ENCODE measurements at places on chromosomes 6 and 20.

- no peak for DNase-seq
Measured at GRCh38 chr6:40165036-40165709, 230.9 kb upstream of the MOCS1 start.

GRCh38 chr6:169665289-169665688, 36.5 kb downstream of the WDR27 start:
- no peak for DNase-seq

DNA sequence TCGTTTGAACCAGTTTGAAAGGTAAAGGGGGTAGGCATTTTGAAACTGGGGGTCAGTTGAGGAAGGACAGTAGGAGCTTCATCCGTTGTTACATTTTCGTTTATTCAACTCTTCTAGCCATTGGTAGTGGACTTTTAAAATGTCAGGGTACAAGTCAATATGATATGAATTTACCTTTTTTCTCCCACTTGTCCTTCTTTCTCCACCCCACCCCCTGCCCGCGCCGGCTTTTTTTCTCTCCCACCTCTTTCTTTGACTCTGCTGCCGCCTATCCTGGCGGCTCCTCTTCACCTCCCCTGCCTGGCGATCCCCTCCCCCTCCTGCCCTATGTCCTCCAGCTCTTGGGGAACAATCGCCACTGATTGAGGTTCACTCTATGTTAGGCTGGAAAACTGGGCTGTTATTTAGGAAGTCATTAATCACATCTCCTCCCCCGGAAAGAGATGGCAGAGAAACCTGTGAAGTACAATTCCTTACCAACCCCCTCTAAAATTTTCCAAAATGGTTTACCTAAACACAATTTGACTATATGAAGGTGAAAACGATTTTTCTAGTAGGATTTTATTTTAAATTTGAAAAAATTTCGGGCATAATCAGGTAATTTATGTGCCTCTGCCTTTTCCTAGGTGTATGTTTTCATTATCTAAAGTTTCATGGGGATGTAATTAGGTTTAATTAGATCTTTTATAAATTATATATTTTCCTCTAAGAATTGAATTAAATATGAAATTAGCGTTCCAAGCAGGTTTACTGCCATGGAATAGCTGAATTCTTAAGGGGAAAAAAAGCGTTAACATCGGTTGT, 778 bp upstream of the LIN28B start:
- no peak for DNase-seq

- DNase-seq: peak; percentile 79
Measured at GRCh38 chr20:31722257-31723068, at the start of gene BCL2L1. BCL2L1 (minus strand) TSS chr20:31722868; CDS start chr20:31722218, 650 bp downstream.

DNA sequence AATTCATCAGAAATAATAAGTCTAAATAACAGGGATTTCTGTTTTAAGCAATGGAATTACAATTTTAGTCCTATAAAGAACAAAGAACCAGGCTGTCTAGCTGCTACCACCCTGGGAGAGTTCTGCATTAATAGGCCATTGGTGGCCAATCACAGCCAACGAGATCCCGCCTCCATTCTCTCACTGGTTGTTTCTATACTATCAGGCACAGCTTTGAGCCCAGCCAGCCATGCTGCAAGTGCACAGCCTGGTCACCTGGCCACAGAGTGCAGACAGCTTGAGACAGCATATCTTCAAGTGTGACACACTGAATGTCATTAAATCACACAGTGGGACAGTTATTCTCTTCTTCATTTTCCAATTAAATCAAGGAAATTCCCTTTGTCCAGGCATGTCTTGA, 16.1 kb upstream of the RAB22A start:
- no peak for DNase-seq

DNA sequence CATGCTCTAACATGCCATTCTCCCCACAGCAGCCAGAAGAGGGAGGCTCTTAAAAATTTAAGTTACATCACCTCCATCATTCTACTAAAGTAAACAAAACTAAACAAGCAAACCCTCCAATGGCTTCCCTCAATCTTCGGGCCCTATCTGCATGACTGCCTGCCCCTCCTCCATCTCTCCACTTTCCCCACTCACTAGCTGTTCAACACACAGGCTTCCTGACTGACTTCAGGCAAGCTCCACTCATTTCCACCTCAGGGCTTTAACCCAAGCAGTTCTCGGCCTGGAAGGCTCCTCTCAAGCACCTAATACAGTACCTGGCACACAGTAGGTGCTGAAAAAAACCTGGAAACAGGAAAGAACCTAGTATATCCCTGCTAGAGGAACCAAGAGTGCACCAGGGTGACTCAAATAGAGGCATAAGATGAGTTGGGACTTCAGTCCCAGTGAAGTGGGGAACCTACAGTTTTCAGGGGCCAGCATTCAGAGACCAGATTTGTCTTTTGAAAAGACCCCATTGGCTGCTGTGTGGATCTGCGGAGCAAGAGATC, 2.8 kb downstream of the AHCY start:
- DNase-seq: no peak

- DNase-seq: no peak
Measured at GRCh38 chr6:116059713-116060571, 749 bp downstream of the FRK start.

Measured in stimulated activated CD4-positive, alpha-beta T cell treated with anti-CD3 and anti-CD28 coated beads, TNF-alpha, amount 100 ng/mL, for 4 hours (primary cell).